Muscle of back (tissue), 13 donors: ENCODE measurements at places on chromosomes 3 and 15.

- no peak for DNase-seq
Measured at GRCh38 chr3:53936347-53936746, 44.7 kb upstream of the SELENOK start.

GRCh38 chr3:54746722-54747121 is 181.1 kb downstream of the LRTM1 start:
- DNase-seq: no peak

DNA sequence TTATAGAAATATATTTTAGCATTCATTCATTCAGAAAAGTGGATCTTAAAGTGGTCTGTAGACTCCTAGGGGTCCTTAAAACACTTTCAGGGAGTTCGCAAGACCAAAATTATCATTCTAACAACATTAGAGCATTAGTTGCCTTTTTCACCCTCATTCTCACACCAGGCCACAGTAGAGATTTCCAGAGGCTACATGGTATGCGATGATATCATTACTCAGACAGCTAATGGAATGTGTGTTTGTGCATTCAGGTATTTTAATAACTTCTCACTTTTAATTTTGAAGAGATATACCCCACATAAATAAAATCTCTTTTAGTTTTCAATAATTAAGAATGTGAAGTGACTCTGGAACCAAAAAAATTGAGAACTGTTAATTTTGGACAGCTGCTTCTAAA is 206.9 kb downstream of the NSUN3 start:
- DNase-seq: no peak

DNA sequence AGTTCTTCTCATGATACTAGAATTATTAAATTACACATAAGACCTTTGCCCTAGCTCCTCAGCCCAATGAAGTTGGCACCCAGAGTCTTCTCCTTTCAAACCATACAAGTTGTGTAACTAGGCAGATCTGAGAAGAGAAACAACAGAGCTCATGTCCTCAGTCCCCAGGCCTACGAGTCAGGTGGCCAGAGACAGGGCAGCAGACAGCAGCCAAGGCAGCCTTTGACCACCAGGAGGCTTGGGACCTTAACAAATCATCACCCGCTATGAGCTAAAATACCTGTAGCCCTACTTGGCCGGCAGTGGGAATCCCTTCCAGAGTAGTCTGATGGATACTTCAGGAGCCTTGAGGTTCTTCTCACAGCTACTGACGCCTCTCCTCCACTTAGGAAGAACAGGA is 18.3 kb downstream of the STIMATE start:
- DNase-seq: no peak

DNA sequence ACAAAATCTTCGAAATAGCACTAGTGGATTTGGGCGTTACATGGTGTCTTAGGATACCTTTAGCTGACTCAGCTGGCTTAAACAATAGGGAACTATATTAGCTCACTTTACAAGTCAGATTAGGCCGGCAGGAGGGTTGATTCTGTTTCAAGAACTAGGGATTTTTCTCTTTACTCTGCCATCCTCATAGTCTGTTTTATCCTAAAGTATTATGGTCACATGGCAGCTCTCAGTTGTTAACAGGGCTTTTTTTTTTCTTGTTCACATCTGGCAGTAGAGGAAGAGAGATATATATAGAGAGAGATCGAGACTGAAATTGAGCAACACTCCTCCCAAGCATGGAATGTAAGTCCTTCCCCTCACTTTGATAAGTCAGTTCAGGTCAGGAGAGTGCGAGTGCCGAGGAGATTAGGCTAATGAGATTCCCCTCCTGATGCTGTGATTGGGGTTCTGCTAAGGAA is 32.9 kb downstream of the CHP1 start:
- DNase-seq: no peak

DNA sequence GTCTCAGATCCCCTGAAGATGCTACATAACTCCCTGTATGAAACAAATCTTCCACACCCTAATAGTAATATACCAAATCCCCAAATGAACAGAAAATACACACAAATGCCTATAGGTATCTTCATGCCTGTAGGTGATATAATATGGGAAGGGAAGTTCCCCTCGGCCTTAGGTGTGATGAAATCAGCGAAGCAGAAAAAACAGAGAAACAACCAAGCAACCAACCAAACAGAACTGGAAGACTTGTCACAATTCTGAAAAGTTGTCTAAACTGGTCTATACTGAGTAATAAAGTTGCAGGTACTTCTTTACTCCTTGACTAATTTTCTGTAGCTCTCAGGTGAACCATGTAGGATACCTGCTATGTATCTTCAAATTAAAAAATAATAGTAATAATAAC is 82.2 kb upstream of the SATB1 start:
- DNase-seq: no peak

DNA sequence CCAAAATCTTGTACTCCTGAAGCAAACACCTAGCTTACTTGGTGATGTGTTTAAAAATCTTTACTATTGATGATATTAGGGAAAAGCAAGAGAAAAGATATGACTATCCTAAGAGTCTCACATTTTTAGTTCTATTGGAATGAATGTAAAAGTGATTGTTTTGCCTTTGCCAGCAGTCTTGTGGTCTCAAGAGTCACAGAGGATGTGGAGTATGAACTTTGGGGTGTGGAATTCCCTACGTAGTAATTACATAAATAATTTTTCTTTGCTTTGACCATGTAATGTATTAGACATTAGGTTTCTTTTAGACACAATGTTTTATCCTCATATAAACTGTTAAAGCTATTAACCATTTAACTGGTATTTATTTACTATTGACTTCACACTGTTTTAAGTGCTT is 387.6 kb downstream of the NAALADL2 start:
- DNase-seq: no peak

- DNase-seq: no peak
Measured at GRCh38 chr3:10552631-10552943, 47.2 kb upstream of the ATP2B2 start.
